ENCODE measurements at places on chromosomes 6 and 20.
A peak's percentile ranks its signal among the peaks of the same experiment; 100 is the strongest.

DNA sequence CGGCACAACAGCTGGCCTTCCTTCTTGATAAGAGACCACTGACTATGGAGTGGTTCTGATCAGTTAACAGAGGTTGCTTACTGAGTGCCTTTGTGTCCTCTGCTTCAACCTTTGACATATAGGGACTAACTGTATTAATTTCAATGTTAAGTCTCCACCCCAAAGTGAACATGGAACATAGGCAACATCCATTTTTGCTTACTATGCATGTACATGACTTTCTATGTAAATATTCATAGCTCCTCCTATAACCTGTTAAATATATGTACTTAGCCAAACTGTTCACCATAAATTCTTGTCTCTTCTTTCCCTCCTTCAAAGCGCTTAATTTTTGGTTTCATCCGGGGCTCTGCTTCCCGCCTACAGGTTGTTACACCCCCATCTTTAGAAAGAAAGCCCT is 334.8 kb downstream of the EPM2A start:
- DNase-seq: no peak

- DNase-seq: no peak
These were observed 418.7 kb downstream of the CBLN4 start for GRCh38 chr20:55586610-55587009.

DNA sequence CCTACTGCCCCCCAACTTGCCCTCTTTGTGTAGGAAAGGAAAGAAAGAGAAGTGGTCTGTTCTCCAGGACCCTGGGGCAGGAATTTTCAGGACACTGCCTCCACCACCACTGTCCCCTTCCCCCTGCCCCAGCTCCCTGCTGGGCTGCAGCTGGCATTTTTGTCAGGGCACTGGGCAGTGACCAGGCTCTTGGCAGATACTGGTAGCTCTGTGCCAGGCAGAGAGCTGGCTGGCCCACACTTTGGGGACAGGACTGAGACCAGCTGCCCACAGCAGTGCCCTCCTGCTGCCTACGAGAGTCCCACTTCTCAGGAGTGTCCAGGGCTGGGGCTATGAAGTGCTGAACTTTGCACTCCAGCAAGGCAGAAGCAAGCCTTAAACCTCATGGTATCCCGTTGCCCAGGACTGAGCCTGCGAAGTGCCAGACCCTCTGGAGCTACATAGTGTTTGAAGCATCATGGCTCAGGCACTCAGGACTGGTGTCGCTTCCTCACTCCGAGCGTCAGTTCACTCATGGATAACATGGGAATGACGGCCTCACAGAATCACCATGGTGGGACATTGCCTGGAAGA is 19.3 kb downstream of the SLC13A3 start:
- no peak for DNase-seq

- DNase-seq: no peak
These were observed 169.7 kb downstream of the HAO1 start for GRCh38 chr20:7770578-7770977.

DNA sequence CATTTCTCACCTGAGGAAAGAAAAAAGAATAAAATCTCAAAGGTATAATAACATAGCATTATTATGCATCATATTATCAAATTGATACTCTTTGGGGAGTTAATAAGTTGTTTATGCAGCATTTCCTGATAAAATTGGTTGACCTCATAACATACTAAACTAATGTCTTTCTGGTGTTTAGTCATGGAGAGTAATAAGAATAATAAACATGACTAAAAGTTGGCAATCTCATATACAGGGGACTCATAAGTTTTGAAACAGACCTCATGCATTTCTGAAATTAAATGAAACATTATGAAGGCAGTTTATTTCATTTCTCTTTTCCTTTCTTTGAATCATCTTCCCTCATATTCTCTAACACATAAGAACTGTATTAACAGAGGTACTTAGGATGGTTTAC is 60.5 kb upstream of the PRDM1 start:
- DNase-seq: peak; percentile 35

DNA sequence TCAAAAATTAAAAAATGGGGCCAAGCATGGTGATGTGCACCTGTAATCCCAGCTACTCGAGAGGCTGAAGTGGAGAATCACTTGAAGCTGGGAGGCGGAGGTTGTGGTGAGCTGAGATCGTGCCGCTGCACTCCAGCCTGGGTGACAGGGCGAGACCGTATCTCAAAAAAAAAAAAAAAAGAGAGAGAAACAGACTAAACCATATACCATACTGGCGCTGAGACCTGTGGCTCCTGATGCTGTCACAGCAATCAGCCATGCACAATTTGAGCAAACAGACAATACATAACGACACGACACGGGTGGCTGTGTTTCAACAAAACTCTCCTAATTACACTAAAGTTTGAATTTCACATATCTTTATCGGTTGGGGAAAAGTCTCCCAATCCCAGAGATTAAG is 14.9 kb upstream of the CBFA2T2 start:
- DNase-seq: no peak

DNA sequence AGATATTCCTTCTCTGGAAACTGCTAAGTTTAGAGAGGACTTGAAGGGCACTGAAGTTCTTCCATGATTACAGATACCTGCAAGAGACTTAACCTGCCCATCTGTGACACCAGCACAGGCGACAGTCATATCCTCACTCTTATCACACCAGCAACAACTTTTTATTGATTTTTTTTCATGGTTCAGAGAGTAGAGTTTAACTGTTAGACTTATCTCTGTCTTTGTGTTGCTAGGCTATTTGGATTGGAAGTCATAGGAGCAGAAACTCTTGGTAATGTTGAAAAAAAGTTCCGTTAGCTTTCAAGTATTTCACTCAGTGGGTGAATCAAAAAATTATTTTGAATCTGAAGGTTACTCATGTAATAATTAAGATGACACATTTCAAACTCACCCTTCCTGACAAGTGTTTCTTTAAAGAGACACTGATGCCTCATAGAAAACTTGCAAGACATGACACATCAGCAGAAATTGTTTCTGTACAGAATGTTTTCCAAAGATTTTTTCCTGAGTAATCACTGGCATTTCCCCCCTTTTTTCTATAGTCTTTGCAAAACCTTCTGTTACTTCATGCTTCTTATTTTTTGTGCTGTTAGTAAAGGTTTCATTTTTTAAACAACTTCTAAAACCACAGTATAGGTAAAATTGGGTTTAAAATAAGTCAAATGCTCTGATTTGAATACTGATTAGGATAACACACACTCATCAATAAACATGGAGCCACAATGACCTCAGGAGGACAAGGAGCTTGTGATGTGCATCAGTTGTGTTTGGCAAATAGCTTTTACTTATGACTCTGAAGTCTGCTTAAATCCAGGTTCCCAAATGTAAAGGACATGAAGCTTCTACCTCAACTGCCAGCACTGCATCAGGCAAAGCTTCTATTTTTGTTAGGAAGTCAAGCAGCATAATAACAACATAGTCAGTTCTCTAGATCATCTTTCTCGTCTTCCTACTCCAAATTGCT is 252.9 kb upstream of the MAN1A1 start:
- peak; percentile 44 for DNase-seq

All from foreskin fibroblast (primary cell).